ENCODE measurements at places on chromosomes 4 and X.
A peak's percentile ranks its signal among the peaks of the same experiment; 100 is the strongest.

GRCh38 chr4:81676537-81676936, 204.8 kb upstream of the RASGEF1B start:
- peak; percentile 20 for DNase-seq

DNA sequence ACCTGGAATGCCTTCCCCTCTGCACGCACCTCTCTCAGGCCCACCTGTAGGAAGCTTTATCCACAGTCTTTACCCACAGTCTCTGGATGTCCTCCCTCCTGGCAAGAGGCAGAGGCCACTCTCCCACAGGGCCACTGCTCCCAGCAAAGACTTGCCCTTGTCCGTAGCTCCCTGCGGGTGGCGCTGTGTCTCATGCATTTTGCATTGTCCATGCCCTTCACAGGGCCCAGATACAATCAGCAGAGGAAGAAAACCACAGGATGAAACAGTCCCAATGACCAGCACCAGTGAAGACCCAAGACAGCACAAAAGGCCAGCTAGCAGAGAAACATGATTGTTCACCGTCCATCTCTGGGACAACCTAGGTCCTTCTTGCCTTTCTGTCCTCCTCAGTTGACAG, 2.1 kb upstream of the NSG1 start:
- DNase-seq, result peak; percentile 60

DNA sequence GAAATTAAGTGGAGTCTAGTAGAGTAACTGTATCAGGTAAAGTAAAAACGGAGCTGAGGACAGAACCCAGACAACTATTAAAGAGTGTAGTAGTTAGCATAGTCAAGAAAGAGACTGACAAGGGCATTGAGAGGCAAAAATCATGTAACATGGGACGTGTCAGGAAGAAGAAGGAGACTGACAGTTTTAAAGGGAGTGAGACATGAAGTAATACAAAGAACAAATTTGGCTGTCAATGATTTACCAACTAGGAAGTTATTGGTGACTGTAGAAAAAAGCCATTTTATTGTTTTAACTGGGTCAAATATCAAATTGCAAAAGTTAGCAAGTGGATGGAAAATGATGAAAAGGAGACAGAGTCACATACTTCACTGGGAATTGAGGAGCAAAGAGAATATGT, 422.3 kb downstream of the MAPK10 start:
- no peak for DNase-seq

DNA sequence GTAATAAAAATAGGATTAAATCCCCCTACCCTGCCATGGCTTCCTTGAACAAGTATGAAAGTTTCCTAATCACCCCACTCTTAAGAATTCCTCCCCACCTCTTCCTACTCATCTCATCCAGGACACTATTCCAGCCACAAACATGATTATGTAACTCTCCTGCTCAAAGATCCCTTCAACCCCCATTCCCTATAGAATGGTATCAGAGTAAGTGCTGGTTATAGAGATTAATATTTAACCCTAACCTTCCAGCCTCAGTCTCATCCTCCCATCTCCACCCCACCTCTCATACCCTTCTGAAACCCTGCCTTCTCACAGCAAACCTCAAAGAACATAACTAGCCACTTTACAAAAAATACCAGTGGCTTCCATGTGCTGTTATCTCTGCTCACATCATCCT, 155.1 kb downstream of the PPP3CA start:
- no peak for DNase-seq

GRCh38 chr4:1859389-1859753, 3.4 kb upstream of the LETM1 start:
- DNase-seq, result no peak

DNA sequence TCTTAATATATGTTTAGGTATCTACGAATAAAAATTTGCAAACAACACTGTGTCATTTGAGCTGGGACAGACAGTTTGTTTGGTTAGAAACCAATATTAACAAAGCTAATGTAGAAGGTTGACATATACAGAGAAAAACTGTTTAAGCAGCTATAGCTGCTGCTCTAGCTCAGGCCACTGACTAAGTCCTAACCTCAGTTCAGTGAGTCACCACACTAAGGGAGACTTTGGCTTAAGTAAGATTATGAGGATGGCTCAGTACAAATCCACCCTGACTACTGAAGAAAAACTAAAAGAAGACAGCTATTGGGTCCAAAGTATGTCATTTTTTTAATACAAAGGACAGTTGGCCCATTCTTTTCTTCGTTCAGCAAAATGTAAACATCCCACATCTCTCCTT, 717.3 kb upstream of the ACTRT1 start:
- DNase-seq, result no peak

- DNase-seq, result no peak
These were observed 47.9 kb downstream of the EFNB1 start for GRCh38 chrX:68876731-68877130.

DNA sequence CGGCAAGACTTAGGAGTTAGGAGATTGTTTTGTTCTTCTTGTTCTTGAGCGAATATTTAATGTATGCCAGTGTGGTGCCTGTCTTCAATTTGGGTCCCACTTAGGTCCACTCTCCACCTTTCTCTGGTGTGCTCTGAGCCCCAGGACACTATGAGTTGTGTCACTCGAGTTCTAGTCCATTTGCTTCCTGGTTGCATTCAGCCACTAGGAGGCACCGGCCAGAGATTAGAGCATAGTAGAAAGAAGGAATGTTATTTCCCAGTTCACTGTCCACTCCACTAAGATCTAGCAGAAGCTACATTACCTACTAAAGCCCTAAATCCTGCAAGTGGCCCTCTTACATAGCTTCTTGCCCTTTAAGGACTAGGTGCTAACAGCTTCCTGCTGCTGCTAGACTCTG, 326.9 kb downstream of the NAF1 start:
- DNase-seq, result no peak

- no peak for DNase-seq
These were observed 795.4 kb upstream of the MAGEB2 start for GRCh38 chrX:29419774-29420553.

DNA sequence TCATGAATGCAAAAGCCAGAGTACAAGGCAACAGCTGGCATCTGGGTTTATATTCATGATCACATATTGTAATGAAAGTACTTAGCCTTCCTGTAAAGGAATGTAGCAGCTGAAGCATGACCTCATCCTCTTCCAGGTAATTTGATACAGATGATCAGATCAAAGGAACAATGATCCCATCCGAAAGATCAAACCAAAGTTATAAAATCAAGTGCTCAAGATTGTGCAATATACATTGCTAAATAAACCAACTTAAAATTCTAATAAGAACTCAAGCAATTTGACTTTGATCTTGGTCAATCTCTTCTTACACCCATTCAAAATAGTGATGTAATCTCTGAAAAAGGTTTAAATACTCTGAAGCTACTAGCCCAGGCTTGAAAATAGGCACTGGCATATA, 113.1 kb upstream of the INPP4B start:
- no peak for DNase-seq

- no peak for DNase-seq
These were observed 135.8 kb downstream of the IL15 start for GRCh38 chr4:141771889-141772830.

GRCh38 chr4:101678180-101678579, 112.3 kb upstream of the BANK1 start:
- peak; percentile 56 for DNase-seq

DNA sequence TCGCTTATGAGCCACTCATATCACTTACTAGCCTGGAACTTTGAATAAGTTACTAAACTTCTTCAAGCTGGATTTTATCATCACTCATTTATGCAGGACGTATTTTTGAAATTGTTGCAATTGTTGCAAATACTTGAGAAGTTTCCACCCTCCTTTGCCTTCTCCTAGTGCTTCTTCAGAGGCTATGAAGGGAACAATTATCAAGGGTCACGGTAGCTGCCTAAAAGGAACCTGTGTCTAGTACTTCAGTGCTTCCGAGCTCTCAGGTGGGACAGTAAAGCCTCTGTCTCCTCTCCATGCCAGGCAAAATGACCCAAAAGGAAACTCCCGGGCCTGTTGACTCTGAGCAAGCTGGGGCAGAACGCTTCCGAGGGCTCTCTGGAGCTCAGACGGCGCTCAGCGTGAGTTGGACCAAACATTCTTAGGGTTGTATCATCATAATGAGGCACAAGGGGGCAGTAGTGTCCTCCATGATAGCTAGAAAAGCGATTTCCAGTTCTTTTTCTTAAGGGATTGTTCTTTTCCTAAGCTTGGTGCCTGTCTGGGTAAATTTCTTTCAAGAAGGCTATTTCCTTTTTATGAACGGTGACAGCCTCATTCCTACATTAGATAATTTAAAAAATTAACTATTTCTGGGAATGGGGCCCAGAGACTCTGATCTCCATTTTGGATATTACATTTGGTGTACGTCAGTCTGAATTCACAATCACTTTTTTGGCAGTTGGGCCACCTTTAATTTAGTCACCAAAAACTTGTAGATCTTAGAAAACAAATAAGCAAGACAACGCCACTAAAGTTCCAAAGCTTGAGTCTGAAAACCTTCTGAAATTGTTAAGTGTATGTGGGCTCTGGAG, 73.1 kb downstream of the PACRGL start:
- peak; percentile 59 for DNase-seq

DNA sequence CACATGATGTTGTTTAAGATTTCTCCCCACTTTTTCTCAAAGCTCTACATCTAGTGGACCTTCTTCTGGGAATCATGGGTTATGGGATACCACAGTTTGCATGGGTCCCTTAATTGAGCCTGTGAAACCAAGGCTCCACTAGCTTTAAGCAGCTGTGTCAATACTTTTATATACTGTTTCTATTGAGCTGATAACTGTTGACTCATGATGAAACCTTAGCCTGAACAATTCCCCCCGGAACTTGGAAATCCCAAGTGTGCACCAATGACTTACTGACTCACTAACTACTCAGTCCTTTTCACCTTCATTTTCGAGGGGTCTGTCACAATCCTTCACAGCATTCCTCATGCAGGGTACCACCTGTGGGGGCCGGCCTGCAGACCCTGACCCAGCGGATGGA, 12.7 kb upstream of the SPIN4 start:
- no peak for DNase-seq

GRCh38 chrX:67684136-67684535, 140.3 kb downstream of the AR start:
- DNase-seq, result no peak

DNA sequence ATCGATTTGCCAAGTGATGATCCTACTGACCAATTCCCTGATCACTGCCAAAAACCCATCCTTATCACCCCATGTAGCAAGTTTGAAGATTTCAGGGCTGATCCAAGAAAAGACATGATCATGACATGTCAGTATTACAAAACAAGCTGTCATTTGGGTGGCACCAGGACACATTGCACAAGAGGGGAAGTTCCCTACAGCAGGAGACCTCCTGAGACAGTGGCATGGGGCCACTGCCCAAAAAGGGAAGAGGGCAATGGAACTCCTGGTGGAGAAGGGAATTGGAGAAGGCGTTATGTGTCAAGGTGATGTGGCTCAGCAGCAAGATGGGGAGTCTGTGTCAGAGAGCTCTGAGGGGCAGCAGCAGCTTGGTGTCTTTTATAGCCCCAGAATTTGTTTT, 43.4 kb downstream of the ZNF182 start:
- no peak for DNase-seq

DNA sequence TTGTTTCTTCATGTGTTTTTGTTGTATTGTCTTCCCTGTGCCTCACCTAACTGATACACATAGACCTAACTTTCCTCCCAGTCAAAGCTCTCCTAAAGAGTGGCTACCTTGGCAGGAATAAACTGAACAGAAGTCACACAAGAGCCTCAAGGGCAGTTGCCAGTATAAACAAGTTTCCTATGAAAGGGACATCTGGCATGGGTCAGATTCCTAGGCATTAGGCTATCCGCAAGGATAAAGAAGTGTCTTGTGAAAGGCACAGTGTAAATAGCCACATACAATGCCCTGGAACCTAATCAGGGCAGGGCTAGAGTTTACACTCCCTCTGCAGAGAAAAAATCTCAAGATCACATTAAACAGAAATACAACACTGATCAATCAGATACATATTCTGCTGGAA, 220.8 kb downstream of the SPANXN3 start:
- peak; percentile 94 for DNase-seq

DNA sequence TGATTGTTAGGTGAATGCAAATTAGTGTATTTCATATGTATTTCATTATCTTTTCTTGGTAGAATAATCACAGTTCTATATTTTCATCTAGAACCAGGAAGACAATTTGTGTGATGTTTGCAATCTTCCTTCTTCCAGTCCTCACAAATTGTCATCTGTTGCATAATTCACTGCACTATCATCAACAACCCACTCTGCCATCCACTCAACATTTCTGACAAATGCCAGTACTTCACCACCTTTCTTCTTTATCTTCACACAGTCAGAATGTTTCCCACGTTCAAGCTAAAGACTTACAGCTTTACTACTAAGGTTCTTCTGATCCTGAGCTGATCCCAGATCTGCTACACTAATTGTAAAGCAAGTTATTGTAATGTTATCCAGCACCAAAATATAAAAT, 107.8 kb downstream of the IQCM start:
- DNase-seq, result no peak

- DNase-seq, result no peak
These were observed 5.0 kb downstream of the GRK4 start for GRCh38 chr4:2968381-2968780.

GRCh38 chr4:151276787-151277562, at the start of gene PRSS48:
TSS of gene PRSS48 (plus strand) at chr4:151277161. CDS start at chr4:151277173, 12 bp downstream.
- DNase-seq, result peak; percentile 37

GRCh38 chr4:123408471-123409084, 12.0 kb downstream of the SPRY1 start:
- no peak for DNase-seq

DNA sequence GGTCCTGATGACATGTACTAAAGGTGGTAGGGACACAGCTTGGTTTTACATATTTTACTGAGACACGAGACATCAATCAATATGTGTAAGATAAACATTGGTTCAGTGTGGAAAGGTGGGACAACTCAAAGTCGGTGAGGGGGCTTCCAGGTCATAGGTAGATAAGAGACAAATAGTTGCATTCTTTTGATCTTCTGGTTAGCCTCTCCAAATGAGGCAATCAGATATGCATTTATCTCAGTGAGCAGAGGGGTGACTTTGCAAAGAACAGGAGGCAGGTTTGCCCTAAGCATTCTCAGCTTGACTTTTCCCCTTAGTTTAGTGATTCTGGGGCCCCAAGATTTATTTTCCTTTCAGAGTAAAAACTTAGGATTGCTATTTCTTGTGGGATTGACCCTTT, 706.9 kb downstream of the GLUD2 start:
- no peak for DNase-seq

DNA sequence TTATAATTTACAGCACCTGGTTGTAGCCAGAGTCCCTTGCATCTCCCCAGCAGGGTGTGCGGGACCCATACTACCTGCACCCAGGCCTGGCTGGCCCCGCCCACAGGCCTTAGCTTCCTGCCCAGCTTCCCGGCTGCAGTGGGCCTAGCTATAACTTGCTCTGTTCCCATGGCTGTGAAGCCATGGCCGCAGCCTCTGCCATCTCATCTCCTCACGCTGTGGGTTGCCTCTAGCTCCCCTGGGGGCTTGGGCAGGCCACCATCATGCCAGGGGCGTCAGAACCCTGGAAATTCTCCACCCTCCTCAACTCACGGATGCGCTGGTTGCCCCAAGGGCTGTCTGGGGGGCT, 26.1 kb upstream of the SORBS2 start:
- DNase-seq, result no peak
